CD4-positive, alpha-beta T cell (primary cell): ENCODE measurements at places on chromosomes 1 and 21.
A peak's percentile ranks its signal among the peaks of the same experiment; 100 is the strongest.

DNA sequence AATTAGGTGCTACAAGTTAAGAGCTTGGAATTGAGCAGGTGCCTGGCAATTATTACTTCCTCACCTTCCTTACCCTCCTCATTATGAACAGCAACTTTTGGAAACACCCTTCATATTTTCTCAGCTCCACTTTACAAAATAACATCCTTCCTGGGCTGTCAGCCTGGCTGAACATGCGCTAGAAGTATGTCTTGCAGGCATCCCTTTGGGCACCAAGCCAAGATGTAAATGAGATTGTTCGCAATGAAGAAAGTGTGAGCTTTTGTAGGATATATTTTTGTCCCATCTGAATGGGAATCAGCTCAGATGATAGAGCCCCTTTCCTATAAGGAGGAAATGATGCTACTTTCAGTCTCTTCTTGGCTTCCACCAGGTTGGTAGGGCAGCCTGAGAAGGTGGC, 245.9 kb downstream of the KAZN start:
- no peak for DNase-seq

GRCh38 chr1:15146971-15147376, 6.6 kb upstream of the TMEM51 start:
- DNase-seq, result no peak

GRCh38 chr21:21163904-21164303, 165.7 kb downstream of the NCAM2 start:
- DNase-seq, result peak; percentile 48

- DNase-seq, result no peak
These were observed 55.6 kb downstream of the FBXO42 start for GRCh38 chr1:16296643-16297042.

DNA sequence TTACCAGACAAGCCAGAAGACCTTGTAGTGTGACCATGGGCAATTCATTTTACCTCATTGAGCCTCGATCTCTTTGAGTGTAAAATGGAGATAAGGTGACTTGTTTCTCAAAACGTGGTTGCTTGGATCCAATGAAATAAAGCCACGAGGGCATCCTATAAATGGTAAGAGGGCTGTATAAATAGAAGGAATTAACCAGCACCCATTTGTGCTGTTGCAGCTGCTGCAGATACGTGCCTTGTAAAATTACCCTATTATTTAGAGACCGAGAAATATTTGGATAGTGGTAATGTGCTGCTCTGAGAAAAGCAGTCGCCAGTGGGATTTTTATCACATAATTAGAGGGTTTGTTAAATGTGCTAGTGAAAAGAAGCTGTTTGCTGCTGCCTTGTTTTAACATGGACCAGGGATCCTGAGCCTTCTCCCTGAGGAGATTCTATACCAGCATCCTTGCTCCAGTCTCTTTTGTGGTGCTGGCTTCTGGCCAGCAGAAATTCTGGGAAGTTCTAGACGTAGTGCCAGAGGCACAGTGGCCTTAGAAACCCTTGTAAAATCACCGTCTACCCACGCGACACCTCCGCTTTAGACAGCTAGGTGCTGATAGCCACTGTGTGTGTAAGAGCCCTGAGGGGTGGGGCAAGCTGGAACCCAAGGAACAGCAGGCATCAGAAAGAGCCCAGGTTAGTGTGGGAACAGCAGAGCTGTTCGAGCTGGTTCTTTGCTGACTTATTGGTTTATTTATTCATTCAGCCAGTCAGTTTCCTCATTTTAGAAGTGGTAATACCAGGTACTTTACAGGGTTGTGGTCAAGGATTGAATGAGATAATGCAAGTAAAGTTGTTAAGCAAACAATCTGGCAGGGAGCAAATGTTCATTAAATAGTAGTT, 137.5 kb downstream of the NOS1AP start:
- DNase-seq, result no peak

GRCh38 chr1:186304982-186305949, 69.8 kb downstream of the TPR start:
- DNase-seq, result no peak

GRCh38 chr21:37257511-37257966, 9.6 kb downstream of the VPS26C start:
- DNase-seq, result no peak

DNA sequence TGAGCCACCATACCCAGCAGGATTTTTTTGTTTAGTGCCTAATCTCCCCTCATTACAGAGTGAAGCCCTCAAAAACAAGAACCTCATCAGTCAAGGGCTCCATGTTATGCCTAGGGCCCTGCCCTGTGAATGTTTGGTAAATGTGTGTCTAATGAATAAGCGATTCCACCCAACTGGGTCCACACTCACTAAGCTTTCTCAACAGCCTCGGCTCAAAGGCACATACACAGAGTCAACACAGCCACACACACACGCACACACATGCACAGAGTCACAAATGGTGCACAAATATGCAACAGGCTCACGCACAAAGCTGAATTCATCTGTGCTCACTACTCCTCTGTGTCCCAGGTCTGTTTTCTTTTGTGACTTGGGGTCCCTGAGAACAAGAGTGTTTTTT, 11.7 kb upstream of the SYNC start:
- DNase-seq, result no peak

GRCh38 chr1:79903321-79903720, 896.8 kb upstream of the ADGRL4 start:
- no peak for DNase-seq

- no peak for DNase-seq
These were observed 28.9 kb downstream of the RHEX start for GRCh38 chr1:206081856-206082255.

DNA sequence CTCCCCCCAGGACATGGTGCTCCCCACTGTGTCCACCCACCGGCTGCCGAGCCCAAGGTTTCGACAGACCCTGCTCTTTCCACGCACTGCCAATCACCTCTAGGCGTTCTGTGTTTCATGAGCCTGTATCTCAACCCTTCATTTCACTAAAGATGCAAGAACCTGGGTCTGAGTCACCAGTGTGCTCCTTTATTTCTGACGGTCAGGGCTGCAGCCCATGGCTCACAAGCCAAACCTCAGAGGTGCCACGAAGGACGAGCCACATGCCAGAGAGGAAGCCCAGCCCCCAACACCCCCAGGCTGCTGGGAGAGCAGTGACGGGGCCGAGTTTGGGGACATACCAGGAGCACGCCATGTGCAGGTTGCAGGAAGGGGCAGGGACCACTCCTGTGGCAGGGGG, 79.2 kb upstream of the ARHGEF16 start:
- no peak for DNase-seq

DNA sequence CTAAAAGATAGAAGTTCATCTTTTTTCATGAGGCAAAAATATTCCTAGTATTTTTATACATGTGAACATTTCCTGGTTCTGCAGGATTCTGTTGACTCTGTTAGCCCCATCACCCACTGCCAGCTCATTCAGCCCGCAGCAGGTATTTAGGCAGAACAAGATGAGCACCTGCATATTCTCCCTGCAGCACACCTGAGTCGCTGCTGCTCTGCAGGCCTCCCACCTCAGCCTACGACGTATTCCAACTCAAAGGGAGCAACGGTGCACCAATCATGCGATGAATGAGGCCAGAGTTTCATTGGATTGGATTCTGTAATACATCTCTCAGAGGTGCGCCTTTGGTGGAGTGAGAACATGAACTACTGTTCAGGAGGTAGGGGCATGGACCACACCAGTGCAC, 87.6 kb downstream of the CNIH3 start:
- no peak for DNase-seq

DNA sequence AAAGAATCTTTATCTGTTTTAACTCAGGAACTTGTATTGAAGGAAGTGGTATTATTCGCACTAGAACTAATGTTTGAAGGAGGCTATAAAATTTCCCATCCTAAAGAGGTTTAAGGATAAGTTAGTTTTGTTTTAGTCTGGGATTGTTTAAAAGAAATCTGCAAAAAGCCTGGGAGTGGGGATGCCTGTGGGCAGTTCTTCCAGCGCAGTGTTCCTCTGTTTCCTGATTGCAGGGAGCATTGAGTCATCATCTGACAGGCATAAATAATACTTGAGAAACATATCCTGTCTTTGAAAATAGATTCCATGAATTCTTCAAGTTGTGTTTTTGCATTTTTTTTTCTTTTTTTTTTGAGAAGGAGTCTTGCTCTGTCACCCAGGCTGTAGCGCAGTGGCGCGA, 350.8 kb upstream of the PTBP2 start:
- DNase-seq, result no peak

GRCh38 chr1:116111524-116112021, 374 bp downstream of the MAB21L3 start:
- DNase-seq, result no peak

DNA sequence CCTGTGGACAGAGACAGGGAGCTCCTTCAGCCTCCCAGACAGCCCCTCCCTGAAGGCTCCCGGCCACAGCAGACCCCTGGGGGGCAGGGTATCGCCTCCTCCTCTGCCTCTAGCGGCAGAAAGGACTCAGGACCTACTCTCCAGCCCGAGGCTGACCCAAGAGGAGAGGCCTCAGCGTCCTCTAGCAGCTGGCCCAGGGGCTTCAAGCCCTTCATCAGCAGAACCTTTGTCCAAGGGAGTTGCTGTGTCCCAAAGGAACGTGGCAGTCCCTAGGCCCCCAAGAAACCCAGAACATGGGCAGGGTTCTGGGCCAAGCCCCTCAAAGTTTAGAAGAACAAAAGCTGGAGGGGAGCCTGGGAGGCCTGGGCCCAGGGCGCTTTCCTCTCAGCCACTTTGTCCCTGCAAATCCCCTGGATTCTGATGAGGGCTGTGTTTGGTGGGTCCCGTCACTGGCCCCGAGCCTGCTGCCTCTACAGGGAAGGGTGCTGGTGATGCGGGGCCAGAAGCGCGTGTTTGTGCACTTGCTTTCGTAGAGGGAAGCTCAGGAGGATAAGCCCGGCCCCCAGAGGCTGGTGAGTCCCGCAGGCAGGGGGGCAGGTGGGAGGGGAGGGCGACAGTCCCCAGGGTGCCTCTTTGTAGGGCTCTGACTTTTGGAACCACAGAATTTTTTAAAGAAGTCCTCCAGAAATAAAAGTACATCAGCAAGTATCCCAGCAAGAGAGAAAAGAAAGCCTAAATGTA, 13.3 kb downstream of the ITGB2 start:
- DNase-seq, result no peak

DNA sequence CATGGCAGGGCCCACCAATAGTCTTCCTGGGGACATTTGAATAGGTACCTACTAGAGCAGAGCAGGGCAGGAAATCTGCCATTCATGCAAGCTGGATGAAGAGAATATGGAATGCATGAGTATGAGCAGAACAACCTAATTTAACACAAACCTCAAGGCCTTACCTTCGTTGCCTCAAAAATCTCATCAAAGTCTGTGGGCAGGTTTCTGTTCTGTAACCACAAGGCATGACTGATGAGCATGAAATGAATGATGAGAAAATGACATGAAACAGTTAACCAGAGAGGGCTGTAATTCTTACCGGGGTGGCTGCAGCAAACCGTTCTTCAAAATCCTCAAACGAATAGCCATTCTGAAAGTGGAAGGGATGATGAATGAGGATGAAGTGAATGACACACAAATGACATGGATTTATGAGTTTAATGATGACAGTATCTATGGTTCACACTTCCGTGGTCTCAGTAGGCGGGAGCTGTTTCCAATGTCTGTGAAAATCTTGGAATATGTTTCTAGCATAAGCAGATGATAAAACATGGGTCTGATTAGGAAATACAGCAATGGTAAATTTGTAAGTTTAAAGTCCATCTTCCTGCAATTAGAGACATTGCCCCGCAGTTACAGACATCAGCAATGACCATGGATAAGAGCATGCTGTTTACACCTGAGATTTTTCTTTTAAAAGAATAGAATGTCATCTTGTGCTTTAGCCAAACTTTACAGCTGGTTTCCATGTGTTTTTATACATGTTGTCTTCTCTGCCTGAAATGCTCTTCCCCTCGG, 67.6 kb upstream of the C8B start:
- DNase-seq, result no peak

DNA sequence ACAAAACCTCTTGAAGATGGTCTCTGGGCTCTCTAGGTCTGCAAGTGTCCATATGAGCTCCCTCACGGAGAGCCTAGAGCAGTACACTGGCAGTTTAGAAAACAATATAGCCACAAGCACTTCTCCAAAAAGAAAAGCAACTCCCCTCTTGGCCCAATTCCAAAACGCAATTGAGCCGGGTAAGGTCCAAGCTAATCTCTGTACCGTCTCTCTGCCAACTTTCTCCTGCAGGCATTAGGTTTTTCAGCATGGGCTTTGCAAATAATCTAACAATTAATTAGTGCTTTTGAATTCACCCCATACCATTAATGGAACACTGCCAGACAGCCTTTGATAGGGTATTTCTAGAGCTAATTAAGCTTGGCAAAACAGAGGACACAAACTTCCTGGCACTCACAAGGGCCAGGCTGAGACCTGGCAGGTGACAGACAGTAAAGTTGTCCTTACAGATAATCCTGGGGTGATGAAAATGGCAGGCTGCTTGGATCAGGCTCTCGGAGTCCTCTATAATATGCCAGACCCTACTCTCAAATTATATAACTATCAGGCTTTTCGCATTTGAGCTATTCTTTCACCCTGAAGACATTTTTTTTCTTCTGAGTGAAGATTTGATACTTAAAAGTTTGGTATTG, 39.8 kb downstream of the TGFBR3 start:
- no peak for DNase-seq

GRCh38 chr1:2477309-2477708, 1.2 kb downstream of the PLCH2 start:
- DNase-seq, result no peak

GRCh38 chr1:189868021-189868420, 609.6 kb downstream of the BRINP3 start:
- DNase-seq, result no peak

DNA sequence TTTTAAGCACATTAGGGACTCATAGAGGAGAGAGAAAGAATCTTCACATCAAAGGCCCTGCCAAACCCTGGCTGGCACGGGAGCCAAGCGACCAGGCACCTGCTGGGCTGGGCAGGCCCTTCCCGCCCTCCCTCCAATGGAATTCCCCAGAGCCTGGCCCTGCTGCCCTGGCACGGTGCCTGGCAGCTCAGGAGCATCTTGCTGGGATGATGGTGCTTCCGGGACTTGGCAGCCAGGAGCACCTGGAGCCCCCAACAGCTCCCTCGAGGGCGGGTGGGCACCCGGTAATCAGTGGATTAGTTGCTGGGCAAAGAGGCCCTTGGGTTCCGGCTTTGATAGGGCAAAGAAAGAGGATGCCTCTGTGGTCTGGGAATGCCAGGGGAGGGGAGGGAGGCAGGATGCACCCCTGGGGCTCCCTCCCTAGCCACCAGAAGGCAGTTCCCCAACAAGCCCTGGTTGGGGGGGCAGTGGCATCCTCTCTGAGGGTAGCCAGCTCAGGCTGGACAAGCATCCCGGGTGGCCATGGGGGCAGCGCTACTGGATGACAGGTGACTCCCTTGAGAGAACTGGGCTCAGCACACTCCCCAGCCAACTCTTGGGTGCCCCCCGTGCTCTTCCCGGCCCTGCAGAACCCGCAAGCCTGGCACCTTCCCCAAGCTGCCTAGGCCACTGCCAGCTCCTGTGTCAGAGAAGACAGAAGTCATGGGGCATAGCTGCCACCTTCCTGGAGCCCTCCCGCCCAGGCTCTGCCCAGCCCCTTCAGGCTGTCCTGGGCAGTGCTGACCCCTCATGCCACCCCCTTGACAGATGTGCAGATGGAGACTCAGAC, 26.4 kb downstream of the KRTAP10-1 start:
- DNase-seq, result no peak

GRCh38 chr1:40848530-40849189, 13.5 kb downstream of the CITED4 start:
- no peak for DNase-seq

- peak; percentile 55 for DNase-seq
These were observed 9.2 kb upstream of the LAD1 start for GRCh38 chr1:201408176-201408833.

GRCh38 chr1:56189946-56190805, 389.2 kb downstream of the PLPP3 start:
- no peak for DNase-seq
